NT2/D1 (cell line): ENCODE measurements at places on chromosomes 11 and 22.

- DNase-seq: no peak
Measured at GRCh38 chr11:22582151-22582410, 43.5 kb downstream of the FANCF start.

- DNase-seq: no peak
Measured at GRCh38 chr22:43774318-43774915, 37.7 kb downstream of the EFCAB6 start.

DNA sequence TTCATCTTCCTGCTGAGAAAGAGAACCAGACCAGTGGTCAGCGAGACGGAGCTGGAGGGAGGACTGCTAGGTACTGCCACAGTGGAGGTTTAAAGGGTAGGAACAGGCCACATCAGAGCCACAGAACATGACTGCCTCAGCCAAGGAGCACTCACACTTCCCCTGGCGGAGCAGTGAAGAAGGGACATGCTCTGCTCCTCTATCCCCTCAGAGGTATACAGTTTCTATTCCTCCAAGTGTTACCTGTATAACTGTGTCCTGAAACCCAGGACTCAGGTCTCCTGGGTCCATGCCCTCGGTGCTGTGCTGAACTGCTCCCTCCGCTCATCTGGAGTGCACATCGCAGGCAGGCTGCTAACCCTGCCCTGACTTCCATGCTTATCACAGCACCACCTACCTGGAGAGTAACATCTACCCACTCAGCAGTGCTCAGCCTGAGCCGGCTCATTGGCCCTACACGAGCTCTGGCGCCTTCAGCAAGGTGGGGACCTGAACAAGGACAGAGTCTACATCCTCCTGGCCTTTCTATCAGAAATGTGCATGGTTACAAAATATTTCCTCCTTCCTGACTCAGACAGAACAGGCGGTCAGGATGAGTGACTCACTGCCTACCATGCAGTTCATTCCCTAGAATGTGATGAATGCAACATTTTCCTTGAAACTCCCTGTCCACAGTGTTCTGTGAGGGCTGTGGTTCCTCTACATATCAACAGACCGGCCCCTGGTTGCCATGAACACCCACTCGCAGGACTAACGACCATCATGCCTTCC, 52.9 kb downstream of the C11orf58 start:
- no peak for DNase-seq

- DNase-seq: no peak
Measured at GRCh38 chr11:80816966-80817365, 1376.1 kb upstream of the TENM4 start.

DNA sequence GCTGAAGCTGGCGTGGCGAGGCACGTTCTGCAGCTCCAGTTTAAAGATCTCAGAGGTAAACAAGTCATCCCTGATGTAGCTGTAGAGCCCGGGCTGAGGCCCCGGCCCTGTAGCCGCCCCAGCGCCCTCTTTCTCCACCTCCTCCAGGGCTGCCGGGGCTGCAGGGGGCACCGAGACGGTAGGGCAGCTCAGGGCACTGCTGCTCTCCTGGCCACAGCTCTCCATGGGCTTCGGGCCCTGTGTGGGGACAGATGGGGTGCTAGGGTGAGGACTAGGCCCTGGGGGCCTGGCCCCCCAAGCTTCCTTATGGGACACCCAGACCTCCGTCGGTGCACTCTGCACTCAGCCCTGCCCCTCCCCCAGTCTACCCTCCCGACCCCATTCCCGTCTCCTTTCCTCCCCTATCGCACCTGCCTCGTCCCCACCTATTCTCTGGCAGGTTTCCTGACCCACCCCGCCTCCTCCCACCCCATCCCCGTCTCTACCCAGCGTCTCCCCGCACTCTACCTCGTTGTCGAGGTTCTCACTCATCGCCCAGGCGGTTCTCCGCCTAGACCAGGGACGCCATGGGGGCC, 559 bp downstream of the RANBP1 start:
- DNase-seq: no peak

DNA sequence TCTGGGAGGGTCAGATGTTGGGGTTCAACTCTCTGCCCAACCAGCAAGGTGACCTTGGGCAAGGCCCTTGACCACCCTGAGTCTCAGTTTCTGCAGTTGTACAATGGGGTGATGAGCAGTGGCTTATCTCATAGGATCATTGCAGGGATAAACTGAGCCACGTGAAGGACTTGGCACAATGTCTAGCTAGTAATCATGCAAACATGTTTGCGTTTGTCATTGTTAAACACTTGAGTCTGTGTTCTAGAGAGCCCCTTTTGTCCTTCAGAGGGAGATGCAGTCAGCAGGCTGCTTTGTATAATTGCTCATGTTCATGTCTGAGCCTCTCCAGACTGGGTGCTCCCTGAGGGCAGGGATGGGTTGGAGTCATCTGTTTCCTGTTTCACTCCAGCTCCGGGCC, 15.8 kb downstream of the CD82 start:
- DNase-seq: no peak

- DNase-seq: no peak
Measured at GRCh38 chr11:120863359-120863758, 160.5 kb upstream of the TBCEL start.

GRCh38 chr22:22935546-22936157, 48.0 kb downstream of the IGLL5 start:
- DNase-seq: no peak

DNA sequence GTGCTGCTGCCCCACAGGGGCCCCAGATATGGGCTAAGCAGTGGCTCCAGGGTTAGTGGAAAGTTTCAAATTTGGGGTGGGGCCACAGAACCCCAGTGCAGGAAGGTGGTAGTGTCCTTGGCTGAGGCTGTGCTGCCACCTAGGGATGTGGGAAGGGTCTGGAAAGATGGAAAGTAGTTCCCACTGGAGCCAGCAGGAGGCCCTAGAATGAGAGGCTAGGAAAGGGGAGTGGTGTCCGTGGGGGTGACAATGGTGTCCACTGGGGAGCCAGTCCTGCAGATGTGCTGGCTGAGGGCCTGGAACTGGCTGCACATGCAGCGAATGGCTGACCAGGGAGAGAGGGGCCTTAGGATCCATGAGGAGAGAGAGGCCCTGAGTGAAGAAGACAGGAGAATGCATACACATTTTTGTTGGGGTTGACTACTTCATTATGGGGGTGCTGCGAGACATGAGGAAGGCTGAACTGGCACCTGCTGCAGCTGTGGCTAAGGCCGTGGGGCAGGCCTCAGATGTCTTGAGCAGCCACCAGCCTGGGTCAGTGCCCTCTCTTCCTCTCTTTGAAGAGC, 21.1 kb downstream of the RFPL3 start:
- peak; percentile 46 for DNase-seq

DNA sequence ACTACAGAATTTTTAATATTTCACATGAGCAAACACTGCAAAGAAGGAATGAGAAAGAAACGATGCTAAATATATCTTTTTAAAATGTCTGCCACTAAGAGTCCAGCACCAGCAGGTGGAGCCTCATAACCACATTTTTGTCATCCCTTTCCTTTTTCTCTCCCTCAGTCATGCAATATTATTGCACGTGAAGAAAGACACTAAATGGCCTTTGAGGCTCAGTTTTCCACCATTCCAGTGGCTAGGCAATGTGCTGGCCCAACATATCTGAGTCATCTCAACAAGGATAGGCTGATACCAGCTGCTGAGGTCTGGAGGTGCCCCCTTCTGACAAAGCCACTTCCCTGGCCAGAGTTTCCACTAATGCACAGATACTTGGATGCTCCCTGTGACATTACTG, 1.8 kb downstream of the ALKBH8 start:
- no peak for DNase-seq

GRCh38 chr22:30245181-30245984, 1.2 kb downstream of the LIF start:
- no peak for DNase-seq
